Effector CD8-positive, alpha-beta T cell (primary cell): ENCODE measurements at places on chromosomes 7 and 10.

GRCh38 chr7:39415091-39415787, 151.0 kb upstream of the YAE1 start:
- DNase-seq: no peak

- DNase-seq: no peak
Observed at GRCh38 chr7:36310897-36311296, 78.8 kb upstream of the ANLN start.

GRCh38 chr10:24305551-24306506, 96.9 kb downstream of the KIAA1217 start:
- DNase-seq: no peak

DNA sequence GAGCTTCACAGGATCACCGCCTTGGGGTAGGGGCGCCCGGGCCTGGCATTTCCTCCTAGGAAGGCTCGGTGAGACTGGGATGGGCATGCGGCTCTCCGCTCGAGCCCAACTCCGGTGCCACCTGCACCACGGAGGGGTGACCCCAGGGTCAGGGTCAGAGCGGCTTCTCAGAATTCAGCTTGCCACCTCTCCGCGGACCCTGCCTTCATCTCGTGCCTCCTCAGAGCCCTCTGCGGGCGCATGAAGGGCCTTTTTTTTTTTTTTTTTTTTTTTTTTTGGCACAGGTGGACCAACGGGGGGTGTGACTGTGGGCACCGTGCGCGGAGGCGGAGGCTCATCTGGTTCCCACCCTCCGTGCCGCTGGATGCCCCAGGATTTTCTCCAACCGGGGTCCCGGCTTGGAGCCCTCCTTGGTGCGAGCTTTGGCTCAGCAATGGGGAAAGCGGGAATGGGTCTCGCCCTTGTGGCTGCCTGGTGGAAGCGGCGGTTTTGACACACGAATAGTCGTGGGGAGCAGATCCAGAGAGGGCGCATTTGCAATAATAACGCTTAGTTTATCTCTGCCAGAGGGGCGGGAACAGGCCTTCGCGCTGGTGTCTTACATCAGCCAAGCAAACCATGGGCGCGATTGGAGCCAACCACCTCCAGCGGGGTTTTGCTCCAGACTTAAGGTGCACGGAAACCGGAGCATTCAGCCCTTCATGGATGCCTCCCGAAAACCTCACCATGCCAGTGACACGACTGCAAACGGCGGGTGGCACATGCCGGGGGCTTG, 5.0 kb upstream of the TNRC18 start:
- DNase-seq: no peak

DNA sequence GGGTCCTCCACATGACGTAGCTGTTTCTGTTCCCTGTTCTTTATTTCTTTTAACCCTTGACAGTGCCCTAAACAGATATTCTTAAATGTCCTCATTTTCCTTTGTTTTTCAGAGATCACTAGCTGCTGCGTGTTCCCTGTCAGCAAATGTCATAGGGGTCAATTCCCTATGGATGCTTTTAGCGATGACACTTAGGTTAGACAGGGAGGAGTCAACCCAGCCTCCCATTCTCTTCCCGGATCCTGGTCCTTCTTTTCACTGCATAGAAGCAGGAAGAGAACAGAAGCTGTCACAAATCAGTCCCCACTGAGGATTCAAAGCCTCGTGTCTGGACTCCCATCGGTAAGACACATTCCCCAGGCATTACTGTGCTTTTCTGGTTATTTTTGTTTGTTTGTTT, 392.1 kb upstream of the PRKCQ start:
- DNase-seq: no peak

- DNase-seq: no peak
Observed at GRCh38 chr10:80694930-80695329, 157.2 kb downstream of the SH2D4B start.

- no peak for DNase-seq
Observed at GRCh38 chr10:114492351-114493037, 88.2 kb upstream of the AFAP1L2 start.

GRCh38 chr7:22802426-22802825, 20.2 kb downstream of the TOMM7 start:
- DNase-seq: no peak

DNA sequence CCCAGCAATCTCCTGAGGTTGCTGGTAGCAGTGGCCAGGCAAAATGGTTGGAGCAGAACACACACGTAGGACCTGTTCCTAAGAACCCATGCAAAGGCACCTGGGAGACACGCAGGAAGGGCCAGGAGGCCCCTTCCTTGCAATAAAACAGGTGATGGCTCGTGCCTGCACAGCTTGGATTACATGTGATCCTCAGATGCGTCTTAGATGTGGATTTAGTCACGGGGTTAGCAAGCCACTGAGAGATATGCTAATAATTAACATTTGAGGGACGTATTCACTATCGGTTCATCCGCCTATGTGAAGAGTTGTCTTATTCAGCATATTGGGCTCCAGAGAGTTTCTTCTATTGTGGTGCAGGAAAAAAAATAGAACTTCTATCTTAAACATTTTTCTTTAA, 4.6 kb upstream of the RHEB start:
- no peak for DNase-seq

GRCh38 chr7:28135760-28136159, 44.8 kb downstream of the JAZF1 start:
- DNase-seq: no peak

- no peak for DNase-seq
Observed at GRCh38 chr10:48653944-48654698, 30.6 kb upstream of the WDFY4 start.

GRCh38 chr7:135856356-135857144, 107.9 kb upstream of the FAM180A start:
- DNase-seq: no peak

- no peak for DNase-seq
Observed at GRCh38 chr10:15572531-15573045, 147.1 kb downstream of the ITGA8 start.

DNA sequence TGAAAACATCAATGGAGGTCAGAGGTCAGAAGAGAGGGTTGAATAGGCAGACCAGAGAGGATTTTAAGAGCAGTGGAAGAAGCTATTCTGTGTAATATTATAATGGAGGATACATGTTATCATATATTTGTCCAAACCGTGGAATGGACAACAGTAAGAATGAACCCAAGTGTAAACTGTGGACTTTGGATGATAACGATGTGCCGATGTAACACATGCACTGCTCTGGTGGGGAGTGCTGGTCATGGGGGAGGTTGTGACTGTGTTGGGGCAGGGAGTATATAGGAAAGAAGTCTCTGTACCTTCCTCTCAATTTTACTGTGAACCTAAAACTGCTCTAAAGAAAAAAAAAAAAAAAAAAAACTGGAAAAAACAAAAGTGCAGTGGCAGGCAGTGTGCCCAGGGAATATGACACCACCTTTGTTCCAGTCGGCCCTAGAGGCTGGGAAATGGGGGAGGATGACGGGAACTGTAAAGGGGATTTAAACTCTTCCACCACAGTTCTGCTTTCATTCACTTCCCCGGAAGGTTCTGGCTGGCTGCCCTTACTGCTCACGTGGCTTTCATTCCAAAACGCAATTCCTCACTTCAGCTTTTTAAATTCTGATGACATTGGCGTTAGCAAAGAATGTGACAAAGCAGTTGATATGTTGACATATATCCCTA, 113.7 kb upstream of the ANKRD1 start:
- DNase-seq: no peak

DNA sequence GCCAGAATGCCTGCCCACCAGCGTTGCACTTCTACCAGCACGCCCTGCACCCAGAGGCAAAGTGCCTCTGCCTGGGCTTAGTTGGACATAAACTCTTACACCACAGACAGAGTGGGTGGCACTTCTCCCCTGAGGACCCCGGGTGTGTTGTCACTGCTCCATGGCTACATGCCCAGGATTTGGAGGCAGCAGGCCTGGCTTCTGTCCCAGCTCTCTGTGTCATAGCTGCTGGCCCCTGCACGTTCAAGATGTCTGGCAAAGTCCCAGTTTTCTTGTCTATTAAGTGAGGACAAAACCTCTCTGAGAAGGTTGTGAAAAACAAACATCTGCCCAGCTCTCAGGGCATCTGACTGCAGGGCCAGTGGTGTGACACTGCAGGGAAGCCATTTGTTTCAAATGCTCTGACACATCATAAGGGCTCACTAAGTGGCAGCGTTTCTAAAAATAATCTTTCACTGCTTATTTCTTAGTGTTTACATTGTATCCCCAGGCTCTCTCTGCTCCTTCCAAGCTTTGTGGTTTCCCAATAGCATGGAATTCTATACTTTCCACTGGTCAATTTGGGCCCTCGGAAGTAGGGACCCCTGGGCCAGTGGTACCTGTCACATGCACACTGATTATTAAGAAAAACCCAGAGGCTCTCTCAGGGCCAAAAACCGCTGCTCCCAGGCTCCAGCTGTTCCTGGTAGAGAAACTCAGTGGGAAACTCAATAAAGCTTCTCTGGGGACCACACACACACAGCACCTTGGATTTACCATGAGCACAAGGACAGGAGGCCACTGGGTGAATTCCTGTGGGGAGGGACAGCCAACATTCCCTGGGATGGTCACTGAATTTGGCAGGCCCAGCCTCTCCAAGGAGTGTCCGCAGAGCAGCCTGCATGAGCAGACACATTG, 86.2 kb upstream of the ANLN start:
- no peak for DNase-seq

- DNase-seq: no peak
Observed at GRCh38 chr10:76454506-76455140, 1023.2 kb downstream of the LRMDA start.

DNA sequence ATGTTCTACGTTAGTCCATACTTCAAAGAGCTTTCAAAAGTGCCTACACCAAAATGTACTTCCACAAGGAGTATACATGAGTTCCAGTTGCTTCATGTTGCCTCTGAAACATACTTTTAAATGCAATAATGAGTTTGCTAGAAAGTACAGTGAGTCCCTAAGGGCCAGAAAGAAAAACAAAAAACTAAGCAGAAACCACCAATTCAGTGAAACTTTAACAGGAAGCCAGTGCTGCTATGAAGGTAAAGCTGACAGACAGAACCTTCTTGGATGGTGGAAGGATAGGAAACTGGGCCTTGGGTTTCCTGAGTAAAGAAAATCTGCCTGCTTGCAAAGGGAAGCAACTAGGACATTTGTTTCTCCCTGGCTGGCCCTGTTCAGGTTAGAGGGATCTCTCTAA, 104.2 kb downstream of the CTTNBP2 start:
- DNase-seq: no peak

DNA sequence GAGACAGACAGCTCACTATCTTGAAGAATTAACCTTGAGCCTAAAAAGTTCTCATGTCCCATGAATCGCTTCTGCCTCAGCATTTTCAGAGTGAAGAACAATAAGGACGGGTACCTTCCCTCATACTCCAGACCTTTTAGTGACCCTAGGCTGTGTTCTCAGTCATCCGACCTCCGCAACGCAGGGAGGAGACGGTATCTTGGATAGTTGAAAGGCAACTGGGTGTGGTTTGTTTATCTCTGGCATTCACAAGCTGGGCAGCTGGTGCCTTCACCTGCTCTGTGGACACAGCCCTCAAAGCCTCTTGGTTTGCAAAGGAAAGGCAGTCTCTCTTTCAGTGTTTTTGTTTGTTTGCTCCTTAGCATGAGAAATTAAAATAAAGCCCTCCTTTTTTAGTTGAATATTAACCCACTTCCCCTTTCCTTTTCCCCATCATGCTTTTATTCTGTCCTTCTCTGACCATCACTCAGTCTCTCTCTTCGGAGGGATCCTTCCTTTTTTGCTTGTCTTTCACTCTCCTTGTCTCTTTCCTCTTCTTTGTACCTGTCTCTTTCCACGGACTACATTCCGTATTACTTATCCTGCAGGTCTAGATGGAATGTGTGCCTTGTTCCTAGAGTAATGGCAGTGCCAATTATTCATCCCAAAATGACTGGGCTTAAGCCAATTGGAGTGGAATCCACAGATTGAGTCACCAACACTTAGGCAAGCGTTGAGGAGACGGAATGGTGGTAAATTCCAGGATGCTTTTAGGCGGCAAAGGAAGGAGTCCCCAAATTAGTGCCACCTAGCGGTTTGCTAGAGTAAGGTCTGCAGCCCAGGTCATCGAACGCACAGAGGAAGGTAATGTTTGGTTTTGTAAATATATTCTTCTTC, 45.8 kb downstream of the PRR15 start:
- DNase-seq: no peak

DNA sequence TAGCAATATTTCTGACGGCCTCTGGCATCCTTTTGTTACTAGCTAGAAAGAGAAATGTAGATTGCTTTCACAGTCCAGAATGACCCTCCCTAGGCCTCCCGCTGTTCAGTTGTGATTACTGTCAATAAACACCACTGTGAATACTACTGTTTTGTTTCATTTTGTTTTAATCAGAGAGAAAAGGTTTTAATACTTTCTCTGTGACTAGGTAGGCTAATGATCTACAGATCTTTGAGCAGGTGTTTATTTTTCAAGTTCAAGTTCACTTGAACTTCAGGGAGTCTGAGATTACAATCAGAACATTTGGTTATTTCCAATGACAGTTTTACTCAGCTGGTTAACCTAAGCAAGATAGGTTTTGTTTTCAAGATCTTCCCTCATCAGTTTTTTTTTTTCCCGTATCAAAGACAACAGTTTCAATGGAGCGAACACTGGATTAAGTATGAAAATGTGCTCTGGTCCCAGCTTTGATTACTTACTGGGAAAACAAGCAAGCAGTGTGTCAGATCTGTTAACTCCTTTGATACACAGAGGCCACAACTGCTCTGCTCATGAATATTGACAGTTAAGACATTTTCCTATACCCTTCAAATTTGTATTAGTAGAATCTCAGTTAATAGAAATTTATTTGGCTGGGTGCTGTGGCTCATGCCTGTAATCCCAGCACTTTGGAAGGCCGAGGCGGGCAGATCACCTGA, 34.8 kb downstream of the VKORC1L1 start:
- no peak for DNase-seq

DNA sequence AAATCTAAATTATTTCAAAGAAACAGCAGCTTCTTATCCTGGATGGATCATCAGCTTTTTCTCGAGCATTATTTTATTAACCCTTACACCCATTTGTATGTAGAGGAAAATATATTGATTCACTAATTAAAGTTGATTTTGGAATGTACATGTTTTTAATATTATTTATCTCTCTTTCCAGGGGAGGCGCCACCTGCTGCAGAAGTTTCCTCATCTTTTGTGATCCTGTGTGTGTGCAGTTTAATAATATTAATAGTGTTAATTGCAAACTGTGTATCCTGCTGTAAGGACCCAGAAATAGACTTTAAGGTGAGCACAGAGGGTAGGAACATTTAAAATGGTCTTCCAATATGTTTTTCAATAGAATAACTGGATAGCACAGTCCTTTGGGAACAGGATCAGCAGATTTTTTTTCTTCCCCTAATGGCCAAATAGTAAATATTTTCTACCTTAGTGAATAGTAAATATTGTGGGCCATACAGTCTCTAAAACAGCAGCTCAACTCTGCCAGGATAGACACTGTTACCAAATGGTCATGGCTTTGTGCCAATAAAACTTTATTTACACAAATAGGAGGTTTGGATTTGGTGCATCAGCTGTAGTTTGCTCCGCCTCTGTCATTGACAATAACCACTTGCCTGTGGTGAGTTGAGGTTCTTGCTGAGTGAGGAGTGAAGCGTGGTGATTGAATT, 30.6 kb downstream of the LMTK2 start:
- no peak for DNase-seq
